Activated CD4-positive, alpha-beta T cell treated with anti-CD3 and anti-CD28 coated beads for 1 hour (primary cell): ENCODE measurements at places on chromosomes 2 and 18.

- no peak for DNase-seq
Observed at GRCh38 chr2:185689906-185690539, 48.6 kb upstream of the FSIP2 start.

- DNase-seq, result no peak
Observed at GRCh38 chr2:120044336-120044735, 31.5 kb downstream of the EPB41L5 start.

DNA sequence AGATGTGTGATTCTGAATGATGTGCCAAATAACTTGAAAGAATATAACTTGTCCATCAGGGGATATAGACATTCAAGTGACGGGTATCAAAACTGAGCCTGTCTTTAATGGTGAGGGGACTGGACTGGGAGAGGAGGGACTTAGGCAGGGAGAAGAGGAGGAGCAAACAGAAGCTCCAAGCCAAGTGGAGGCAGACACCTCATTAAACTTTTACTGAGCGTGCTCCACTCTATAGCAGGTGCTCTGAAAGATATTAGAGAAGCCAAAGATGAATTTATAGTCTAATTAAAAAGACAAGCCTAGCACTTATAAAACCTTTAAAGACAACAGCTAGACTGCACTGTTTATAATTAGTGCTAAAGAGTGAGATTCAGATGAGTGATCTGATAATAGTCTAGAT is 47.7 kb upstream of the SMAD2 start:
- DNase-seq, result no peak

- no peak for DNase-seq
Observed at GRCh38 chr2:54685263-54685775, 38.1 kb upstream of the EML6 start.

DNA sequence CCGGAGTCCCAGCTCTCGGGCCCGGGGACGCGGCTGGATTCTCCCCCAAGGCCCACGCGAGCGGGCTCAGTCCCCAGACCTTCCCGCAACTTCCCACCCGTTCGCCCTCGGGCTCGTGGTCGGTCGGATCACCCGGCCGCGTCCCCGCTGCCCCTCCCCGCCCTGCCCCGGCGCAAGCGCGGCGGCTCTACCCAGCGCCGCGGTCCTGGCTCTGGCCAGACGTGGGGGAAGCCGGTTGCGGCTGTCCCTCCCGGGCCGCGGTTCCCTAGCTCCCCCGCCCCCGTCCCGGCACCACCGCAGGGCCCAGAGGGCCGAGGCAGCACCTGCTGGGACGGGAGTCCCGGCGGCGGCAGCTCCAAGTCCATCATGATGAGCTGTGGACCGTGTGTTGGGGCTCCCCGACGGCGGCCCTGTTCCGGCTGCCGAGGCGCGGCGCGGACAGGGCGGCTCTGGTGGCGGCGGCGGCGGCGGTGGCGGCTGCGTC is 276 bp downstream of the NFE2L2 start:
- no peak for DNase-seq
